CD4-positive, alpha-beta T cell treated with Interleukin-4 for 1 hour (primary cell): ENCODE measurements at places on chromosomes 12 and 14.

GRCh38 chr14:105473033-105473676, 1.5 kb upstream of the CRIP2 start:
- DNase-seq: no peak

GRCh38 chr14:64572386-64573104, 22.8 kb downstream of the PPP1R36 start:
- no peak for DNase-seq

DNA sequence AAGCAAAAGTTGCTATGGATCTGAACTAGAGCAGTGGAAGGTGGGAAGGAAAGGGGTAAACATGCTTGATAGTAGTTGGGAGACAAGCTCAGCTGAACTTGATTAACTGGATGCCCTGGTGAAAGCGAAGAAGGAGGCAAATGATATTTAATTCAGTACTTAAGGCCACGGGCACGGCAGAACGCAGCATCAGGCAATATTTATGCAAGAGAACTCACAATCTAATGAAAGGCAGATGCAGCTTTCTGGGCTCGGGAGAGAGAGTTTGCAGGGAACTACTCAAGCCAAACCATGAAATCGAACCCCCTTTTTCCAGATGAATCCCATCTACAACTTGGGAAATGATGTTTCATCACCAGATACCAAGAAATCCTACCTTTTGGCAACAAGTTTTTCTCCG, 3.5 kb upstream of the CNIH1 start:
- DNase-seq: no peak

DNA sequence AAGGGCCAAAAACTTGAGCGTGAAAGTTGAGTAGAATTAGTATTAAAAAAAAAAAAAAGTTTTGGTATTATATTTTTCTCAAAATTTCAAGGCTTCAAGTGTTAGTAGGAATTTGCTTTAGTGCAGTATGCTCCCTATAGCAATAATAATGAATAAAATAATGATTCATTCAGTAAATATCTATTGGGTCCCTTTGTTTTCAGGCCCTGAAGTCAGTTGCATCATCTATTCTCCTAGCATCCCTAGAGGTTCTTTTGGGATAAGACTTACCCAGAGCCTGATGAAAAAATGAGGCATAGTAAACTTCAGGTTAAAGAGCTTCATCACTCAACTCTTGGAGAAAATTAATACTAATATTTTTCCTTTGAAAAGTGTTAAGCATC, 1.1 kb downstream of the KMT5A start:
- DNase-seq: no peak

GRCh38 chr12:47576289-47576945, 129.4 kb downstream of the RPAP3 start:
- DNase-seq: no peak

DNA sequence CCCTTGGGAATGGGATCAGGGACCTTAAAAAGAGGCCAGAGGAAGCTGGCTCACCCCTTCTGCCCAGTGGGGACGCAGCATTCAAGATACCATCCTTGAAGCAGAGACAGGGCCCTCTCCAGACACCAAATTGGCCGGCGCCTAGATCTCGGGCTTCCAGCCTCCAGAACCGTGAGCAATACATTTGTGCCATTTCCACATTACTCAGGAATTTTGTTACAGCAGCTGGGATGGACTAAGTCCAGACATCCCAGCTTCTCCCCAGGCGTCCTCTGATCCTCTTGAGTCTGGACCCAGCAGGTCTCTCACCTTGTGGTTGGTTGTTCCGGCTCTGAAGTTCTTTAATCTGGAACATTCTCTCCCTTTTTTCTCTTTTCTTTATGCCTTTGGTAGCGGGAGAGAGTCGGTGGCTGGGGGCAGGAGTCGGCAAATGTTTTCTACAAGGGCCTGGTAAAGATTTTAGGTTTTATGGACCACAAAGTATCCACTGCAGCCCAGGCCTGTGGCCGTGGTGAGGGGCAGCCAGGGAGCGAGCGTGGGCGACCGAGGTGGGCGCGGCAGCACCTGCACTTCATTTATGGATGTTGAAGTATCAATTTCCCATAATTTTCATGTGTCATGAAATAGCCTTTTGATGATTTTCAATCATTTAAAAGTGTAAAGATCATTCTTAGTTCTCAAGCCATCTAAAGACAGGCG, 4.8 kb downstream of the CEP170B start:
- DNase-seq: no peak

DNA sequence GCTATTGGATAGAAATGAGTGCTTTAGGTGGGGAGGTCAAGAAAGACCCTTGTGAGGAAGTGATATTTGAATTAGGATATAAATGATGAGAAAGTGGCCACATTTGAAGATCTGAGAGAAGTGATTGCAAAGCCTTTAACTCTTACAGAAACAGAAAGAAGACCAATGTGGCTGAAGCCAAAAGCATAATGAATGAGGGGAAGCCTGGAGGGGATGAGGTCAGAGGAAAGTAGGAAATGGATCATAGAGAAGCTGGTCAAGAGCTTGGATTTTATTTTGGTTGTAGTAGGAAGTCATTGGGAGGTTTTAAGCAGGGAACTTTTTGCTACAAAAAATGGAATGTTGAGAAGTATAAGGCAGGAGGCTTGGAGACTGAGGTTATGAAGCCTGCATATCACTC, 3.5 kb upstream of the GYS2 start:
- no peak for DNase-seq

GRCh38 chr12:48374164-48374563, 23.4 kb upstream of the ZNF641 start:
- DNase-seq: no peak

- no peak for DNase-seq
Observed at GRCh38 chr14:77498984-77499527, 440 bp upstream of the ISM2 start.

DNA sequence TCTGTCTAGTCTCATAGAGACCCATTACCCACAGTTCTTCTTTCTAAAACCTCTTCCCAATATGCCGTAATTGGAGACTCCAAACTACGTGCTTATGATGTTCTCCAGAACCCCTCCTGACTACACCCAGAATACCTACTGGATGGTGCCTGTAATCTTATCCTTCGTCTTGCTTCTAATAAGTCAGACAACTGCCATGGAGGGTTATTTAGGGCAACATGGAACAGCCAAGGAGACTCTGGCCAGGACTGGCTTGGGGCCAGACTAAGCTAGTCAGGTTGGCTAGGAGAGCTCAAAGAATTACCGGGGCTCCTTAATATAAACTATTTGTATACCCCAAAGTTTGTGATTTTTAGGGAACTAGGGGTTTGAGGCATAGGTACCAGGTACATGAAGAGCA, 6.8 kb downstream of the PFKM start:
- DNase-seq: no peak

- DNase-seq: no peak
Observed at GRCh38 chr14:101134161-101134631, 230.7 kb upstream of the RTL1 start.

DNA sequence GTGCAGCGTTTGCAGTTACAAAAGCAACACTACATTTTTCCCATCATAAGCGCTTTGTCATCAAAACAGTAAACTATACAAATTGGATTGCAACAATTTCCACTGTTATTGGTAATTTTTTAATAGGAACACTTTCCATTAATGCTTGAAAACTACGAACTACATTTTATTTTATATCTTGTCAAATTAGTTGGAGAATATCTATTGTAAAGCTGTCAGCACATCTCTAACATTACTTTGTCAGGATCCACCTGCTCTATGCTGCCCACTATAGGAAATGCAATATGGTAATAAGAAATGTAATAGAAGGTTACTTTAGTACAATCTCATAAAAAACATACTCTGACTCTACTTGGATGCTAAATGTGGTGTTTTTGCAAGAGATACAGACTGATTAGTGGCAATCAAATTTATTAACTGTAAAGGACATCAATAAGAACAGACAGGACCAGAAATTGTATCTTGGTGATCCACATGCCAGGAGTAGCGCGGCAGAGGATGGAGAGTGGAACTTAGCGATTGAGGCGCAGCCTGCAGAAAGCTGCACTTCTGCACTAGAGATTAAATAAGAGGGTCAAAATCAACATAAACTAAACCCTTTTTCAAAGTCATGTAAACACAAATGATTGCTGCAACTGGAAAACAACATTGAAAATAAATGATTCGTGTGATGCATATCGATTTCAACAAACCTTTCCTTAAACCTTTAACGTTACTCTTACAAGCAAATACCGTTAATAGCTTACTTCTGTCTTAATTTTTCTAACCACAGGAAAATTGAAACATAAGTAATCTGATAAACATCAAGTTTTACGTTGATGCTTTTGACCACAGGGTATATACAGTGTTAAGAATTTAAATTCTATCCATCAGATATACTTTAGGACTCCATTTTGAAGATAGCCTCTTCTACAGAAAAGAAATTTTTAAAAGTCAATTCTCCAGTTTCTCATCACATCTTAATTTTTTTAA, 3.6 kb upstream of the ARID2 start:
- peak; percentile 23 for DNase-seq

- no peak for DNase-seq
Observed at GRCh38 chr12:131853832-131854797, 25.9 kb downstream of the MMP17 start.

DNA sequence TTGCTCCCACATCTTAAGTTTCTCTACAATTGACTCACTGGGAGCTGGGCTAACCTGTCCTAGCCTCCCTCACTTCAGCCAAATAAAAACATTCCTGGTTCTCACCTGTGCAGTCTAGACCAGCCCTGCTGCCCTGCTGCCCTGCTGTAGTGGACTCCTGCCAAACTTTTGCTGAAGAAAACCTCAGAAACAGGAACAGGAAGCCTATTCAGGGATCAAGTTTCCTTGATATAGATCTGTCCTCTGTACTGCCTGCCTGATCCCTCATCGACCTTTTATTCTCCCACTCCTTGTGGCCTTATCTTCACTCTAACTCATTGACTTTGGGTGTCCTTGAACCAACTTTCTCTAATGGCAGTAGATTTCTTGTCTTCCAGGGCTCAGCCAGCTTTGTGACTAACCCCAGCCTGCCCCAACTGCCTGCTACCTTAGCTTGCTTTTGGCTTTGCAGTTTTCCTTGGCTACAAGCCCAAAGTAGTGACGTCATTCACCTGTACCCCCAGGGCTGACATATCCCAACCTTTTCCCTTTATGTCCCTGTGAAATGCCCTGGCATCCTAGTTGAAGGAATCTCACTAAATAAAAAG, 234.8 kb downstream of the DUSP6 start:
- no peak for DNase-seq

DNA sequence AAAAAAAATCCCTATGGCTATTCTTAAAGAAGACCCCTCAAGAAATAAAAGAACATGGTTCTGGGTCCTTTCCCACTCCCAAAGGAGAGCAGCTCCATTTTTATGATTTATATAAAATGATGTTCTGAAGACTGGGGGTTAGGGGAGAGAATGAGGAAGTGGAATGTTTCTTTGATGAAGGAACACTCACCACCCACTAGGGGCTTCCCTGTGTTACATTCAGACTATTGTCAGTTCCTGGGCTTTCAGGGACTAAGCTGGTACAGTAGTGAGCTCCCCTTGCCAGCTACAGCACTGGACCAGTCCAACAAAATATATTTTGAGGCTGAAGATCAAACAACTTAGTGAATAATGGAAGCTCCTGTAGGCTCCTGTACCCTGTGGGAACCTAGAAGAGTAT, 98.9 kb downstream of the HMGA2 start:
- DNase-seq: no peak

- no peak for DNase-seq
Observed at GRCh38 chr12:114975640-114976310, 291.8 kb upstream of the TBX3 start.

- no peak for DNase-seq
Observed at GRCh38 chr14:69079188-69079742, 73.7 kb downstream of the DCAF5 start.

DNA sequence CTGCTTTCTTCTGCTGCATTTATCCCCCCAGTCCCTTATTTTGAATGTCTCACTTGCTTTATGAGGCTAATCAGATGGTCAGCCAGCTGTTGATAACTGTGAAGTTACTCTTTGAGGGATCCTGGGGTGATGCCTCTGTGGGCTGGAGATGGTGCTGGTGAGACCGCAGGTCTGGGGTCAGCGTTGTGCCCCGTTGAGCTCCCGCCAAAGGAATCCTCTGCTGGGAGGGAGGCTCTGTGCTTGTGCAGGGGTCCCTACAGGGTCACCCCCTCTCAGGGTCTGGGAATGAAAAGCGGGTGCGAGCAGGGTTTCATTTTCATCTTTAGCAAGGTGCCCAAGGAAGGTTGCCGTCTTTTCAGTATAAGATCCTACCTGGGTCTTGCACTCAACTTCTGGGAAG, 161.2 kb upstream of the RTL1 start:
- DNase-seq: no peak

DNA sequence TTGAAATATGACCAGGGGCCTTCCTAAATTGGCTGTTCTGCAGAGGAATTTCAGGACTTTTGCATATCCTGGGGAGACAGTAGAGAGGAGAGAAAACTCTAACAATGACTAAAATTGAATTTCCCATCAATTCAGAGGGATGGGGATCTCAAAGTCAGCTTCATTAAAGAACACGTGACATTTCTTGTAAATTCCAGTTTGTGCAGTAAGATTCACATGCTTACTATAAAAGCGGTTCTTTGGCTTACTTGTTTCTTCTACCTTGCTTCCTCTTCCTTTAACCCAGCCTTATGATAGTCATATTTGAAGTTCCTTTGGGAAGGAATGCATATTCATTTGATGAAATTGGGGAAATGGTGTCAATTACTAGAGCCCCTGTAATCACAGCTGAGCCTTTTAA, 143.7 kb upstream of the GZMB start:
- no peak for DNase-seq

DNA sequence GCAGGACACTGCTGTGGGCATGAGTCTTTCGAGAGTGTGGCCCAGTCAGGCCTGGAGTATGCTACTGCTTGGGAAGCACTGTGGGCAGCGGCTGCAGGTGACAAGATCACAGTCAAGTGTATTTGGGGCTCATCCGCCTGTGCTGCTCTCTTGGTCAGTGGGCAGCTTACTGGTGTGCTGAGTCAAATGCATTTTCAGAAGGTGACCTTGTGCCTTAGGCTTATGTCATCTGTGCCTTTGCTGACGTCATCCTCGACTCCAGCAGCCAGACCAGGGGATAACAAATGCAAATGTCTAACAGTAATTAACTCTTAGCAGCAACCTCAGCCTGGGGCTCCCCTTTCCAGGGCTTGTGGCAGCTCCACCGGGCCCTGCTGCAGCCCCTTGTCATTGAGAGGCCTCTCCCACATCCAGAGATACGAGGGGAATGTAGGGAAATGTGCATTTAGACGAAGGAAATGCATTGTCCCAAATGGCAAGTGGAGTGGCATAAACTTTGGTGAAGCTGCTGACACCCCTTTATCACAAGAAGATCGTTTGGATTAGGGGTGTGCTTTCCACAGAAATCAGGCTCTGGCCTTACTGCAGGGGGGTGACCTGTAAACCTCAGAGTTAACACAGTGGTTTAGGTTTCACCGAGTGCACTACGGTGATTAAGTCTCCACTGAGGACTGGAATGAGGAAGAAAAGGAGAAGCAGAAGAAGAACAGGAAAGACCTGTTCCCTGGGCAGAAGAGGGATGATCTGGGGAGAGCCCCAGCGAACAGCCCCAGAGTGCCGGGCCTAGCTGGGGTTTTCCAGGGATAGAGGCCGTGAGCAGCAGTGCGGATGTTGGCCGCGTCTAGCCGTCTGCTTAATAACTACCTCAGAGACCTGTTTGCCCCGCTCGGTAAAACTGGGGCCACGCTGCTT, 39.7 kb downstream of the PSMA6 start:
- peak; percentile 51 for DNase-seq

GRCh38 chr12:29614694-29615325, 117.3 kb upstream of the OVCH1 start:
- no peak for DNase-seq
